Right lobe of liver (tissue), 6 donors: ENCODE measurements at places on chromosomes 4 and X.

DNA sequence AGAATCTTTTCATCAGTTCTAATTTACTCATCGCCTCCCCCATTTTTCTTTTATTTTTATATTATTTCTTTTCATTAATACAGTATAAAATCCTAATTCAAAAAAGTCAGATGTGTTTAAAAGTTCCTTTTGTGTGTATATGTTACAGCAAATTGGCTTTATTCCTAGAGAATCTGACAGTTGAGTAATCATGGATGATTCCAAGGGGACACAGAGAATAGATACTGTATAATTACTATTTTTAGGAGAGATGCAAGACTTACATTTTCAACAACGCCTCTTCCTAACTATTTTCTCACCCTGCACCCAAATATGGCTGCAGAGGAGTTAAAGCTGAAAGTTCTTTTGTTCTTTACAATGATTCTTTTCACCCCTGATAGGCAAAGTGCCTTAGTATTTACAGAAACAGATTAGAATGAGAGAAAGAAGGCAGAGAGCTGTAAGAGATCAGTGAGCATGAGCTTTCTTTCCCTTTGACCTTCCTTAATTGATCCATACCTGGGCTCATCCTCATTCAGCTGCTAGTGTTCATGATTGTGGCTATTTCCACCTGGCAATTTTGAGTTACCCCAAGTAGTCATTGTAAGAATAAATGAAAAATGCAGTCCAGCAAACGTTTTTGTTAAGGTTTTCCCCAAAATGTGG lies 210.8 kb downstream of the SLC4A4 start:
- H3K4me1 ChIP-seq = no peaks in the 10 kb centered on the region
- no peak overlapping the region for H3K4me3 ChIP-seq
- DNase-seq = no peak
- no peaks in the 10 kb centered on the region for H3K36me3 ChIP-seq
- no peaks in the 10 kb centered on the region for H3K27me3 ChIP-seq

DNA sequence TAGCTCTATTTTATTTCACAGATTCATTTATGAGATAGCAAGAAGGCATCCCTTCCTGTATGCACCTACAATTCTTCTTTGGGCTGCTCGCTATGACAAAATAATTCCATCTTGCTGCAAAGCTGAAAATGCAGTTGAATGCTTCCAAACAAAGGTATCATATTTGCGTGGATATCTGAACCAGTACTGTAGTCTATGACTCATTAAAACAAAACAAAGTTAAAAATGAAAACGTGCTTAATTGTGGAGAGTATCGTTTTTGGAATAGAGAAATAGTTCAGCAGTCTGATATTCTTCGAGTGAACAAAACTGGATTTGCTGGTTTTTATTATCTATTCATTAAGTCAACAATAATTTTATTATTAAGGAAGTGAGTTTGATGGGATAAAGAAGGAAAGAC lies 6.3 kb downstream of the AFP start:
- no peaks in the 10 kb centered on the region for H3K27me3 ChIP-seq
- H3K4me3 ChIP-seq = no peak overlapping the region

DNA sequence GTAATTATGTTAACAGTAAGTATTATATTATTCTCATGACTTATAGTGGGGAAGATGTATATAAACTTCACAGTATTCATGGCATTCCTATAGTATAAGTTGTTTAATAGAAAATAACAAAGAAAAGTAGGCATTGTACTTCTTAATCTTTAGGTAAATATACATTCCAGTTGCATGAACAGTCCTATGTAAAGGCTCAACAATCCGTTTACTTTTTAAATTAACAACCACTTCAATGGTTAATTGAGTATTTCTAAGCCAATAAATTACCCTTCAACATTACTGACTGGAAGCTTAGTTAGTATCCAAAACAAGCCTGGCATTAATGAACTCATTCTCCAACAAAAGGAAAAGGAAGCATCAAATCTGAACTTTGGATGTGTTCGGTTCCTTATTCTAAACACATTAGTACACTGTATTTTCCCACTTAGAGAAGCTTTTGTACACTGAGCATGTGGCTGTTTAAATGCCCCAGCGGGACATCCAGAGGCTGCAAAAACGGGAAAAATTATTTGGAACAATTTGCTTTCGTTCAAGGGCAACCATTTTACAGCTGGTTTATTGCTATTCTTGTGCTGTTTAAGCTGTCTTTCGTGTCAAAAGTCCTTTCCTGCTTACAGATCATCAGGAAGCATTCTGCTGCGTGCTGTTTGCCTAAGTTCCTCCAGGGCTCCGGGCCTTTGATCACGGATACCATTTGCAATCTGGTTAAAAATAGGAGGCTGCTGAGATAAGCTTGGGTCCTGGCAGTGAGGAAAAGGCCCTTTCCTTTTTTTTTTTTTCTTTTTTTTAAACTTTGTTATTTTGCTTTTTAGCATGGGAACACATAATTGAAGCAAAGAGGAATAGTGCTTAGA lies 460.3 kb downstream of the SPRY1 start:
- no peaks in the 10 kb centered on the region for H3K36me3 ChIP-seq
- no peaks in the 10 kb centered on the region for H3K27me3 ChIP-seq
- no peak overlapping the region for H3K27ac ChIP-seq
- DNase-seq = no peak
- H3K4me3 ChIP-seq = no peak overlapping the region
- H3K4me1 ChIP-seq = no peaks in the 10 kb centered on the region

DNA sequence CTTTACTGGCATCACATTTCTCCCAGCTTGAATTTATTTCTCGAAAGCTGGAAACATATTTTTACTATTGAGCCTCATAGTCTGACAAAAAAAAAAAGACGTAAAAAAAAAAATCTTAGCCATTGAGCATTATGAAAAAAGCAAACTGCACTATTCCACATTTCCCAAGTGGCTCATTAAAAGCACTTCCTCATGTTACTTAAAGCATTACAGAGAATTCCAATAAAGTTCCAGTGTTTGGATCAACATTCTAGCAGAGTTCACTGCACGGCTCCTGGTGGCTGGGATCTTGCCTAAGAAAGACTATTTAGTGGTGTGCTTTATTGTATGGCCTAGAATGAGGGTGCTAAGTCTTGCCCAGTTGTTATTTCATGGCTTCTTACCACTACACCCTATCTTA lies 476.2 kb downstream of the PPARGC1A start:
- no peak overlapping the region for H3K4me3 ChIP-seq
- H3K27me3 ChIP-seq = no peaks in the 10 kb centered on the region
- no peak overlapping the region for H3K27ac ChIP-seq
- no peak for DNase-seq
- H3K36me3 ChIP-seq = no peaks in the 10 kb centered on the region

- no peaks in the 10 kb centered on the region for H3K4me1 ChIP-seq
- no peak overlapping the region for H3K27ac ChIP-seq
- no peaks in the 10 kb centered on the region for H3K27me3 ChIP-seq
- H3K36me3 ChIP-seq = no peaks in the 10 kb centered on the region
Observed at GRCh38 chrX:69229436-69229835, 64.2 kb upstream of the PJA1 start.

GRCh38 chr4:63105839-63106238 lies 1303.4 kb downstream of the TECRL start:
- H3K27me3 ChIP-seq = no peaks in the 10 kb centered on the region
- no peaks in the 10 kb centered on the region for H3K4me1 ChIP-seq
- DNase-seq = no peak
- no peaks in the 10 kb centered on the region for H3K36me3 ChIP-seq
- H3K4me3 ChIP-seq = no peak overlapping the region

DNA sequence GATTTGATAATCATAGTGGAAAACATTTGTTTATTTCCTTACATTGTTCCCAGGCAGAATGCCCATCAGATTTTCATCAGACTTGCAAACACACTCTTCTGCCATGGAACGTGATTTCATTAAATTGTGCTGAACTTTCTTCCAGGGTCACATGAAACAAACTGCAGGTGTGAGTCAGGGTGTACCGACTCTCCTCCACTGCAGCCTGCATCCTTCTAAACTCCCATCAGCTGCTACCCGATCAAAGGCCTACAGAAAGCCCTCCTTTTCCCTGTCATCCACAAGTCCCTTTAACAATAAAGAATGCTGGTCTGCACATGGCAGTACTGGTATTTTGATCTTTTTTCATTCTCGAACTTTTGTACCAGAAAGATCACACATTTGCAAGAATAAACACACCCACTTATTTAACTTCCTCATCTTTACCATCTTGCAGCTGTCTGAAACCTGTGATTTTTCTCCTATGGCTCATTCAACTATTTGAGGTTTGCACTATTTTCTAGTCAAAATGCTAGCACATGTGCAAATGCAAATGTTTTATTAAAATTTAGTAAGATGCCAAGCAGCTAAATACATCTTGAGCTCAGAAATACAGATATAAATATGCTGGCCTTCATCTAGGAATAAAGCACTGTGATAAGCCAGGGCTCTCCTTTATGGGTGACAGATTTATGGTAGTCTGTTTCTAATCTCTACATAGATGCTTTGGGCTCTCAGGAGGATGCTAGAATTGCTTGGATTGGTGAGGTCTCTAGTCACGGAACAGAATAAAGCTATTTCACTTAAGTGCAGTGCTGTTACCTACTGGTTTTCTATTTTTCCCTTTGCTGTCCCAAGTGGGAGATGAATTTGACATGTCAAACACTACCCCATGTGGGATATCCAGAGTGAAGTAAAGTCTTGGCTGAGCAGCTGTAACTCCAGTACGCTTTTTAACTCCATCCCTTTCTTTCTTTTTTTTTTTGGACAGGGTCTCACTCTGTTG lies 25.8 kb upstream of the ARHGAP24 start:
- H3K27me3 ChIP-seq = no peaks in the 10 kb centered on the region
- no peak overlapping the region for H3K4me3 ChIP-seq
- no peak overlapping the region for H3K27ac ChIP-seq

GRCh38 chr4:5753366-5753765 lies 42.4 kb downstream of the EVC start:
- DNase-seq = no peak
- H3K27me3 ChIP-seq = no peaks in the 10 kb centered on the region
- H3K4me1 ChIP-seq = no peaks in the 10 kb centered on the region
- no peak overlapping the region for H3K27ac ChIP-seq

- DNase-seq = no peak
- H3K4me1 ChIP-seq = no peaks in the 10 kb centered on the region
- no peaks in the 10 kb centered on the region for H3K36me3 ChIP-seq
Observed at GRCh38 chr4:140102421-140102820, 51.6 kb downstream of the MAML3 start.
